ENCODE measurements at places on chromosomes 7 and 10.
A peak's percentile ranks its signal among the peaks of the same experiment; 100 is the strongest.

GRCh38 chr7:108034586-108034985 lies 31.6 kb upstream of the LAMB1 start:
- DNase-seq = no peak

DNA sequence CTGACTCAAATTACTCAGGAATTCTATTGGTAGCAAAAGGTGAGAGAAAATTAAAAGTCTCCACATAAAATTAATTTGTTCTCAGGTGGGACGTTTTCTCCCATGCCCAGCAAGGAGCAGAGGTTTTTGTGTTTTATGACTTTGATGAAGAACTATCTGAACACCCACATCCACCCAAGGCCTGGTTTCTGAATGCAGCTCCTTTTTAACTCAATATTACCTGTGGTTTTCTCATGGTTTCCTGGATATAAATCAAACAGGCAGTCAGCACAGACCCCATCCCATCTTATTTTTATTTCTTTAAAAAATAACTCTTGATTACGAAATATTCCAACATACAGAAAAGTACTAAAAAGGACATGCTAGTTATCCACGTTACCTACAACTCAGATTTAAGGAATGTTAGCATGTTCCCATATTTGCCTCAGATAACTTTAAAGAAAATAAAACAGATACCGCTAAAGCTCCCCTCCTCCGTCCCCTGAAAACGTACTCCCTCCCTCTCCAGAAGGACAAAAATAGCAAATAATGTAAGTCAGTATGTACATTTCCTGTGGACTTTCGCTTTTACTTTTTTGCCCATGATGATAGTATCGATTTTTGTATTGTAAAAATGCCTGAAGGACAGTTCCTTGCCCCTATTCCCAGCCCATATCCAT lies 43.4 kb downstream of the GLI3 start:
- DNase-seq = no peak

DNA sequence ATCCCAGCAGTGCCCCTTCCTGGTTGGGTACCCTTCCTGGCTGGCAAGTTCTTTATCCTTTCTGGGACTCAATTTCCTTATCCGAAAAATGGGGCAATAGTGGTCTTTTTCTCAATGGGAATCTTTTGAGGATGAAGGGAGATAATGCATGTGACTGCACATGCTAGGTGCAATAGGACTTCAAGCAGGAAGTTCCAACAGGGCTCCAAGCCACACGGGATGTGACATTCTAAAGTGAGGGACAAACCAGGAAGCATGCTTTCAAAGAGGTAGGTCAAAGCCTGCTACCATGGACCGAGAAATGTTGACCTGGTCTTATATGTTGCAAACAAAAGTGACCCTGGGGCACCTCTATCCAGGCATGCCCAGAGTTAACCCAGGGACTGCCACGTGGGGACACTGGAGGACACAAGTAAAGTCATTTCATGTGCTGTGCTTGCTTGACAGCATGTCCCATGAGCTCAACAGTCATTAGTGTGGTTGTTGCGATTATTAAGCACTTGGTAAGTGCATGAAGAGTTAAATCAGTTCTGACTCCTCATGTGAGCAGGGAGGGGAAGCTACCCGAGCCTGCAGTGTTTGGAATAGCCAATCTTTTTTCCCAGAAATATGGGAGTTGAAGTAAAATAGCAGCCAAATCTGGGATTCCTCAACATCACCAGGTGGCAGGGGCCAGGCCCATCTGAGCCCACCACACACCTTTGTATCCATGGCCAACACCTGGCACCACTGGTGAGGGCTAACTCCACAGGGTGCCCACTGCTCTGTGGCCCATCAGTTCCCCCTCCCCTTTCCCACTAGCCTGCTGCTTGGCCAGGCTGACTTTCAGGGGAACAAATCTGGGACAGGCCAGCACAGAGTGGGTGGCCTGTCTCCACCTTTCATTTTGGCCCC lies 5.7 kb downstream of the ARHGAP22 start:
- no peak for DNase-seq

GRCh38 chr10:116287906-116288501 lies 15.0 kb upstream of the GFRA1 start:
- DNase-seq = peak; percentile 43

- DNase-seq = peak; percentile 11
These were observed 430.2 kb downstream of the LRMDA start for GRCh38 chr10:75861582-75861981.

DNA sequence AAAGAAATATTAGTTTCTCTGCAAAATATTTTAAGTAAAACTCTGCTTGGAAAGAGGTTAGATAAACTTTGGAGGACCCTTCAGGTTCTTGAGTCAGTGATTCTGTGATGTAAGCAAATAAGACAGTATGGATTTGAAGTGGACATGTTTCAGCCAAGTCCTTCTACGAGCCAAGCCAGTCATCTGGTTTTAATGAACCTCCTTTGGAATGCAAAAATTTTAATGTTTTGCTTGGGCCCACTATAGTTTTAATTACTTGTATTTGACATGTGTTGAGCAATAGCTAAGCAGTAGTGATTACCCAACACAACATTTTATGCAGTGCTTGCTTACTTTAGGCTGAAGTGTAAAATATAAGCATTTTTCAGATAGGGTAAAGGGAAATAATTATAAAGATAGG lies 296.3 kb upstream of the SEMA3D start:
- DNase-seq = no peak

- no peak for DNase-seq
These were observed 39.6 kb upstream of the PROSER2 start for GRCh38 chr10:11783558-11783865.
